Posterior cingulate gyrus (tissue), 11 donors: ENCODE measurements at places on chromosomes 2 and 18.

DNA sequence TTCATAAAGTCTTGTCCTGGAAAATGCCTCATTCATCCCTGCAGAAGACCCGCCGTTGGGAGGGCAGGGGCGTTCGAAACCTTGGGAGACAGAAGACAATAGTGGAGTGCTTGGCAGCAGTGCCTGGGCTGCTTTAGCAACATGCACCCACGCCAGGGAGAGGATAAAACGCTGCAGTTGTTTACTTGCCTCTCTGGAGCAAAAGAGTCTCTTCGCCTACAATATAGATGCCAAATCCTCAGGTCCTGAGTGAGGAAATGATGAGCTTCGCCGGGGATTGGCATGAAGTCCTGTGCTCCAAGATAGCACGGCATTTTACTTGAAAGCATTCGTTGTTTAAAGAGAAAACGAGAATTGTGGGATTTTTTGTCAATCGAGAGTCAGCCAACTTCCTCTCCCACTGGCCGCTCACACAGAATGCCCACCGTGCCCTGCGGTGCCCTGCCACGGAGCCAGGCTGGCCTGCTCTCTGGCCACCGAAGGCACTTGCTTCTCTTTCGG lies 152.5 kb upstream of the POU3F3 start:
- peak; percentile 48 for DNase-seq

DNA sequence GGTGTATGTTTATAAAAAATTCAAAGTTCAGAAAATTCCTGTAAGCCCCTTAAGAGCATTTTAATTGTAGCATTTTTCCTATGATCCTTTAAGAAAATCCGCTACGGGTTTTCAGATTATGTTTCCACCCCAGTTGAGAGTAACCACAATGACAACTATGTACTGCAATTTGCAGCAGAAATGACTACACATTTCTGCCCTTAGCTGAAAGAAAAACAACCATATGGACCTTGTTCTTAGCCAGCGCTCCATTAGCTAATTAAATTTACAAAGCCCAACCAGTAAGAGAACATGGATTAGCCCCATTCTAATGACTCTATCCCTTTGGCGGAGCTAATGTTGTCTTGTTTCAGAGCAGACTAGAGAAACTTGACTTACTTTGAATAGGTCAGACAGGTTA lies 247.6 kb downstream of the SLC8A1 start:
- DNase-seq = no peak

- DNase-seq = no peak
Observed at GRCh38 chr18:76486574-76486973, 8.5 kb downstream of the ZNF516 start.

DNA sequence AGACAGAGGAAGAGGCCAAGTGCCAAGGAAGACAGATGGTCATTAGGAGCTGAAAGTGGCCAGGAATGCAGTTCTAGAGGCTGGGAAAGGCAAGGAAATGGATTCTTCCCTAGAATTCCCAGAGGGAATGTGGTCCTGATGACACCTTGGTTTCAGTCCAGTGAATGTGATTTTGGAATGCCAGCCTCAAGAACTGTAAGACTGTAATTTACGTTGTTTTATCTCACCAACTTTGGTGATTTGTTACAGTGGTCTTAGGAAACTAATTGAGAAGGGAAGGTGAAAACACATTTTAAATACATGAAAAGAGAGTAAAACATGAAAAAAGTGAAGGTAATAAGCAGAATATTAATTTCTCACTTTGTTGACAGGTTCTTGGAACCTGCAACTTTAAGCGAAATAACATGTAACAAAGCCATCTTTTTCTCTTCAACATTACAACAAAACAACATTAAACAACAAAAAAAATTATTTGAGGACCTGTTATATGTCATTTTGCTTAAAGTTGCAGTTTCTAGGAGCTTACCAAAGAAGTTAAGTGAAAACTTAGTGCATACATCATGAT lies 370.2 kb downstream of the METTL4 start:
- no peak for DNase-seq

DNA sequence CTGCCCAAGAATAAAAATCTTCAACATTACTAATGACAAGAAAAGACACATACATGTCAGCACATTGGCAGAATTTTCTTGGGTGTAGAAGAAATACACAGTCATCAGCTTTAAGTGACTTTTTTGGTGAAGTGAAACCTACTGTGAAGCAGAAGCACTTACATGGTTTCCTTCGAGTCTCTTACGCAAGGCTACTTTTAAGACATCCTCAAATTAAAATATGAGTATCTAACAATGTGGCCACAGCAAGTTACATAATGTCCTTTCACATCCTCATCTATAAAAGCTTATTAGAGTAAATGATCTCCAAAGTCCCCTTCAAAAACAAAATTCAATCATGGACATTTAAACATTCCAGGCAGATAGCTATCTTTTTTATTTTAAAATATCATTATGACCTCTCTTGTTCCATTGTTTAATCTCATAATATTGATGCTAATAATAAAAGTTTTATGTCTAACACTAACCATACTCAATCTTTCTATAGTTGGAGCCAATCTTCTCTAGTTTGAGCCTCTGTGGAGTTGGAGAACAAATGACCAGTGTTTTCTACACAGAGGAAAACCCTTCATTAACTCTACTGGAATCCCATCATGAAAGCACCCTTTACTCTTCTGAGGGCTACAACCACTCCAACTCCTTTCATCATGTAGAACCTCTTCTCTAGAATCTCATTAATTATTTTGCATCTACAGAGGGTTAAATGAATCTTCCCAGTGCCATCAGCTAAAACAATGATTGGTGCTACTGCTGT lies 182.2 kb upstream of the ZFP36L2 start:
- DNase-seq = no peak

DNA sequence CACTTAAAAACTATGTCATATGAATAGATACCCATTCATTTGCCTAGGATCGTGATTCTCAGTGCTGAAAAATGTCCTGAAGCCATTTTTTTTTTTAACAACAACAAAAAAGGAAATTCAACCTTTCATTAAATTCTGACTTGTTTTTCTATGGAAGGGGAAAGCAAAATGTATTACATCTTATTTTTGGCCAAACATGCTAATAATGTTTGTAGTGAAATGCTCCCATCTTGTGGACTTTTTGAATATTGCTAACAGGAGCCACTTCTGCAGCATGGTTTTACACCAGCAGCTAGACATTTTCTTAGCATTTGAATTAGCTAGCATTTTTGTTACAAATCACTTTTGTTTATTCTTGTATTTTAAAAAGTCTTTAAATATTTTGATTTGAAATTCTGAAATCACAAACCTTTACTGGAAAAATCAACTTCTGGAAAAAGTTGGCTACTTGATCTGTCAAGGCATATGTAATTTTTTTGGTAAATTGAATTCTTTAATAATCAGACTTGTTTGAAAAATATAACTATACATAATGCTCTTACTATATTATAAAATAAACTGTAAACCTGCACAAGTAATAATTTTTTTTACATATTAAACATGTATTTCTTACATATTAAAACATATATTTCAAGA lies 75.8 kb downstream of the KIDINS220 start:
- no peak for DNase-seq
